Fibroblast of lung (primary cell): ENCODE measurements at places on chromosomes 7 and 10. TPM values are rescaled to one million over a fixed set of nuclear protein-coding genes. Genes with fewer than 3 reads are reported as not detected.

Gene CALHM3
- not detected in 2 replicates for total RNA-seq

Gene IDE
- 19.3 and 21.3 TPM in 2 replicates for total RNA-seq

Gene SAP25
- total RNA-seq: not detected in 2 replicates

Gene CDK14
- total RNA-seq: 36.0 and 41.1 TPM in 2 replicates

Gene CALML5
- not detected in 2 replicates for total RNA-seq

Gene TLL2
- total RNA-seq: 0.17 and 0.26 TPM in 2 replicates

Gene ZCWPW1
- 2.8 and 4.1 TPM in 2 replicates for total RNA-seq

Gene TMEM225B
- total RNA-seq: 0.51 and 1.2 TPM in 2 replicates

Gene PGAM1
- total RNA-seq: 165 and 209 TPM in 2 replicates

Gene ZP3
- 2.6 TPM in 2 replicates for total RNA-seq

Gene FAM20C
- 52.9 and 70.7 TPM in 2 replicates for total RNA-seq

Gene ELMO1
- 0.50 and 1.5 TPM in 2 replicates for total RNA-seq

Gene GTF2IRD1
- 10.0 and 14.7 TPM in 2 replicates for total RNA-seq

Gene STEAP1B
- total RNA-seq: 10.3 and 14.7 TPM in 2 replicates

Gene TAS2R3
- 1.3 and 2.8 TPM in 2 replicates for total RNA-seq

Gene TRIM73
- 0.51 and 1.3 TPM in 2 replicates for total RNA-seq

Gene ACTA2
- 78.4 and 78.6 TPM in 2 replicates for total RNA-seq

Gene OR13A1
- total RNA-seq: not detected in 2 replicates

Gene EN2
- under 0.01 TPM in 1 of 2 replicates, not detected in the other for total RNA-seq

Gene FAM131B
- 3.8 and 4.4 TPM in 2 replicates for total RNA-seq

Gene CCDC186
- 15.2 and 15.7 TPM in 2 replicates for total RNA-seq

Gene LSM8
- 36.8 and 39.5 TPM in 2 replicates for total RNA-seq

Gene LRRD1
- under 0.01 and 0.17 TPM in 2 replicates for total RNA-seq

Gene CFAP58
- 0.26 and 0.33 TPM in 2 replicates for total RNA-seq
